Stimulated activated CD4-positive, alpha-beta T cell treated with anti-CD3 and anti-CD28 coated beads, Interleukin-4, amount 100 ng/mL, for 1 hour (primary cell): ENCODE measurements at places on chromosomes 3 and 15.

GRCh38 chr3:190108804-190109203, 11.9 kb downstream of the P3H2 start:
- DNase-seq = no peak

- DNase-seq = no peak
Observed at GRCh38 chr3:13561967-13562366, 13.0 kb downstream of the FBLN2 start.

- no peak for DNase-seq
Observed at GRCh38 chr3:184811034-184811433, 932 bp upstream of the VPS8 start.

- no peak for DNase-seq
Observed at GRCh38 chr3:8712908-8713255, 20.7 kb upstream of the CAV3 start.

DNA sequence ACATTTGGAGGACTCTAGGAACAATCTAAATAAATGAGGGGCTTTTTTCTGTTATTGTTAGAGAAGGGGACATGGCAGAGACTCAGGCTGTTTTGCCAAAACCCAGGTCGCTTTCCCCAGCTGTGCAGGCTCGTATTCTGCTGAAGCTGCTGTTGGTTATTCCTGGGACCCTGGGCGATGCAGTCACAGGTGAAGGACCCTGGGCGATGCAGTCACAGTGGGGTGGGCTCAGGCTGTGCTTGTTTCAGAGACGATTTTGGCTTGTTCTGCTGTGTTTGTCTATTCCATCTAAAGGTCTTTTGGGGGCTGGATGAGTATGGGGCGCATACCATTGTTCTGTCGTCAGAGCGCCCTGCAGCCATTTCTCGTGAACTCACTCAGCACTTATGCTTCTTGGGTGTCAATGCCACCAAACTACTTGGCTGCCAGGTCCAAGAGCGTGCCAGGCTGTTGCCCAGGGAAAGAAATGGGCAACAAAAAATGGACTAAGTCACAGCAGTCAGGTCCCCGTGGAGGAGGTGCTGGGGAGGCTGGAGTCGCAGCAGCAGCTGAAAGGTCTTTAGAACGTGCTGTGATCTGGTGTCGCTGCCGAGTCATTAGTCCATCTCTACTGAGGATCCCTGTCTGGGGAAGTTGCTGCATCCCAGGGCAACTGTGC, 151.4 kb downstream of the CHDH start:
- no peak for DNase-seq
